Tibial nerve (tissue), 4 donors: ENCODE measurements at places on chromosomes 3 and 15. TPM values are rescaled to one million over a fixed set of nuclear protein-coding genes. Genes with fewer than 3 reads are reported as not detected.

DNA sequence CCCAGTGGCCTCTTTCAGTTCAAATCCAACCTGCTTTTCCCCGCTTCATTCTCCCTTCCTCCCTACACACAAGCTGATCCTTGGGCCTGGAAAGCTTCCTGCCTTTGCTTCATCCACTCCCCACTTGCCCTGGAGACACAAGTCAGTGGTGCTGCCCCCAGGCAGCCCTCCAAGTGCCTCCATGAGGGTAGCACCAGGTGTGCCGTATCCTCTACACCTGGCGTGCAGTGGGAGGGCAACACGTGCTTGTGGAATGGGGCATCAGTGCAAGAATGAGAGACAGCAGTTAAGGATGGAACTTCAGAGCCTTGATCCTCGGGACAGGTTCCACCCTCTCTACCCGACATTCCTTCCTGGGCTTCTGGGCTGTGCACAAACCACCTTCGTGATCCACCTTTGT, 3.8 kb downstream of the ANPEP start:
- DNase-seq: no peak

GRCh38 chr15:37931868-37932267, 2.6 kb upstream of the TMCO5A start:
- no peak for DNase-seq

DNA sequence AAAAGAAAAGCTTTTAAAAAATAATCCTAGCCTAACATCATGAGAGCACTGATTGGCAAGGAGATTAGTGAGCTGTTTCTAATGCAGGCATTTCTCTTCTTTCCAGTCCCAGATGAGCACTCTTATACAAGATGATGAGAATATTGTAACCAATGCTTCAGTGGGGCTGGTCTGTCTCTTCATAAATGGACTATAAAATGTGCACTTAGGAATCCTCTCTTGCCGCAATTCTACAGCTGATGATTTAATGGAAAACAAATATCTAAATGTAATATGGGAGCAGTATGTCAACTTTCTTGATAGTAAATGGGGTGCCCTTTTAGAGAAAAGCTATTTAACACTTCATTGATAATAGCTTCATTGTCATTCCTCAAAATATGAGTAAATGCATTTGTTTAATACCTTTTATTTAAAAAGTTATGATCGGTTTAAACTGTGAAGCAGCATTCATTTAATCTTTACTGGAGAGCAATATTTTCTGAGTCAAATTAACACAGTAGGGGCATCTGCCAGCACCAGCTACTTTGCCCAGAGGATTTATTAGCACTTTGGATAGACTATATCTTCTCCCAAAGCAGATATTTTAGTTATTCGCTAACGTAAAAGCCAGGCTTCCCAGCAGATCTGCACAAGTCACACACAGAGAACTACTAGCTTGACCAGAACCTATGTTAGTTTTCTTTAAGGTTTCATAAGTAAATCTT, 985.9 kb downstream of the DIPK2A start:
- no peak for DNase-seq

GRCh38 chr3:42696356-42697288, 6.0 kb downstream of the HHATL start:
- no peak for DNase-seq

LNP1 gene
- total RNA-seq: 5.7 TPM

DZIP3 gene
- 12.0 TPM for total RNA-seq
